T1000 (cell line): ENCODE measurements at places on chromosomes 6 and 20.

- no peak for DNase-seq
These were observed 215.5 kb downstream of the ADGB start for GRCh38 chr6:146814148-146814750.

GRCh38 chr20:19897891-19898290, 119.3 kb upstream of the NAA20 start:
- DNase-seq = no peak

DNA sequence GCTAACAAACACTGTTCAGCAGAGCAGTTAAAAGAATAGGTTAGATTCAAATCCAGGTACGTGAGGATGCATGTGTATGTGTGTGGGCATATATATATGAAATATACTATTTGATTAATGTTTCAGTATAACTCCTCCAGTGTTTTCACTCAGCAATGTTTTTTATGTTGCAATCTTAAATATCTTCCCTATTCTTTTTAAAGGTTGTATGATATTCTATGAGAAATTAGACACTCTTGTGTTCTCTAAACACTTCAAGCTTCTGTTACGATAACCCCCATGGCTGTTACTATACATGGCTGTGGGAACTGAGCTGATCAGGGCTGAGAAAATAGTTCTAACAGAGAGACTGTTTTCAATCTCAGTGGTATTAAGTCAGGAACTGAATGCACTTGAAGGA, 421.0 kb downstream of the CBLN4 start:
- DNase-seq = no peak

- no peak for DNase-seq
These were observed 30.7 kb downstream of the CARMIL1 start for GRCh38 chr6:25309886-25310285.

- DNase-seq = no peak
These were observed 276.2 kb upstream of the MAP3K7 start for GRCh38 chr6:90863043-90863442.

DNA sequence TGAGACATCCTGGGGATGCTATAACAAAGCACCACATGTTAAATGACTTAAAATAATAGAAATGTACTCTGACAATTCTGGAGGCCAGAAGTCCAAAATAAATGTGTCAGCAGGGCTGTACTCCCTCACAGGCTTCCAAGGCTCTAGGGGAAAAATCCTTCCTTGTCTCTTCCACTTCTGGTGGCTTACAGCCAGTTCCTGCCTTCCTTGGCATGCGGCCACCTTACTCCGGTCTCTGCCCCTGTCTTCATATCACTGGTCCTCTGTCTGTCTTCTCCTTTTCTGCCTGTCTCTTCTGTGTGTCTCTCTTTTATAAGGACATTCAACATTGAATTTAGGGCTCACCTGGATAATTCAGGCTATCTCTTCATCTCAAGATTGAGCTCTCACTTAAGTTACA, 155.3 kb upstream of the SYNCRIP start:
- DNase-seq = no peak

GRCh38 chr6:98323605-98324004, 510.8 kb upstream of the POU3F2 start:
- no peak for DNase-seq

GRCh38 chr6:134575221-134575620, 257.3 kb upstream of the SGK1 start:
- no peak for DNase-seq
